Fibroblast of skin of back (primary cell): ENCODE measurements at places on chromosomes 13 and 19.

DNA sequence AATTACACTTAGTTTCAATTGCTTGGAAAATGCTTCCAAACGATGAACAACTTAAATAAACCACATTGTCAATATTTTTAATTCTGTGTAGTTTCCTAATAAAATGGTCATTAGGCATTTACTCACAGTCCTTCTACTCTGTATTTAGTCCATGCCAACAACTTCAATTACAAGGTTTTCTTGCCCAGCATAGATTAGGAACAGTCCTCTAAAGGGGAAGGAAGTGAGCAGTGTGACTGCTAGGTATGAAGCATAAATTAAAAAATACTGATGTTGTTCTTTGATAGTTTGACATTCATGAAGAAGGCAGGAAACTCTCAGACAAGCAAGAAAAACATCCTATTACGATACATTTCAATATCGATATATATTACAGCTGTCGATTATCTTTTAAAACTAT, 716.0 kb upstream of the PCDH9 start:
- no peak for DNase-seq

DNA sequence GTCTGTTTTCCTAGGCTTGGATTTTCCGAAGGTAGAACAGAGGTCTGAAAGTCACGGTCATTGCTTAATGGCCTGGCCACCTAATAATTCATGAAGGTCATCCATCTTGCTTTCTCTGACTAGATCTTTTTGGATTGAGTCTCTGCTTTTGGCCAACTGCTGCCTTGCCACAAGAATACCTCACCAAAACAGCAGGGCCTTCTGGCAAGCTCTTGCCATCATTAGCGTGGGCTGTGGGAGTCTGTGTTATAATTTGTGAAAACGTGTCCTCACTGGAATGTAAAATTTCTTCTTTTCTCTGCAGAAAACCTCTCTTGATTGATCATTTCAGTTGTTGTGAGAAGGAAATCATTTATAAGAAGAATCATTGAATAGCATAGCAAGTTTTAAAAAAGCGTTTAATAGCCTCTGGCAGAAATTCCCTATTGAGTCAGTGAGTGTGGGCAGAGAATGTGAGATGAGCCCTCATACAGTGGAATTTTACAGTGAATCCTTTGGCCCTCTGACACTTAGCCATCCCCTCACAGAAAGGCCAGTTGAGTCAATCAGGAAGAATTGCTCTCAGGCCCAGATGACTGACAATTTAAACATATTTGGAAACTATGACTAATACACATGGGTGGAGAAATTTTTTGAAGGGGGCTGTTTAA, 43.2 kb upstream of the ERICH6B start:
- DNase-seq, result peak; percentile 87

- DNase-seq, result no peak
Measured at GRCh38 chr19:51441410-51442390, 16.6 kb downstream of the SIGLEC8 start.

- DNase-seq, result peak; percentile 48
Measured at GRCh38 chr19:42206871-42207755, 10.4 kb downstream of the DEDD2 start.

DNA sequence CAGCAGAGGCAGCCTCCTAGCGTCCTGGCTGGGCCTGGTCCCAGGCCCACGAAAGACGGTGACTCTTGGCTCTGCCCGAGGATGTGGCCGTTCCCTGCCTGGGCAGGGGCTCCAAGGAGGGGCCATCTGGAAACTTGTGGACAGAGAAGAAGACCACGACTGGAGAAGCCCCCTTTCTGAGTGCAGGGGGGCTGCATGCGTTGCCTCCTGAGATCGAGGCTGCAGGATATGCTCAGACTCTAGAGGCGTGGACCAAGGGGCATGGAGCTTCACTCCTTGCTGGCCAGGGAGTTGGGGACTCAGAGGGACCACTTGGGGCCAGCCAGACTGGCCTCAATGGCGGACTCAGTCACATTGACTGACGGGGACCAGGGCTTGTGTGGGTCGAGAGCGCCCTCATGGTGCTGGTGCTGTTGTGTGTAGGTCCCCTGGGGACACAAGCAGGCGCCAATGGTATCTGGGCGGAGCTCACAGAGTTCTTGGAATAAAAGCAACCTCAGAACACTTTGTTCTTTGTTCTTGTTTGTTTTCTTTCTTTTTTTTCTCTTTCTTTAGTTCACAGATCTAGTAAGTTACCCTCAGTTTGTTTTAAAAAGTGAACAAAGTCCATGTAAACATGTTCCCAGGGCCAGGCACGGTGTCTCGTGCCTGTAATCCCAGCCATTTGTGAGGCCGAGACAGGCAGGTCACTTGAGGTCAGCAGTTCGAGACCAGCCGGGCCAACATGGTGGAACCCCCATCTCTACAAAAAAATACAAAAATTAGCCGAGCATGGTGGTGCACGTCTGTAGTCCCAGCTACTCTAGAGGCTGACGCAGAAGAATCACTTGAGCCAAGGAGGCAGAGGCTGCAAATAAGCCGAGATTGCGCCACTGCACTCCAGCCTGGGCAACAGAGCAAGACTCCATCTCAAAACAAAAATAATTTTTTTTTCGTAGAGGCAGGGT, 10.2 kb downstream of the ANGPTL4 start:
- no peak for DNase-seq
